Left kidney (tissue), 8 donors: ENCODE measurements at places on chromosomes 1 and 21. TPM values are rescaled to one million over a fixed set of nuclear protein-coding genes. Genes with fewer than 3 reads are reported as not detected.
A peak's percentile ranks its signal among the peaks of the same experiment; 100 is the strongest.

CCDC185 gene
- polyA plus RNA-seq: 0.08 TPM

DNA sequence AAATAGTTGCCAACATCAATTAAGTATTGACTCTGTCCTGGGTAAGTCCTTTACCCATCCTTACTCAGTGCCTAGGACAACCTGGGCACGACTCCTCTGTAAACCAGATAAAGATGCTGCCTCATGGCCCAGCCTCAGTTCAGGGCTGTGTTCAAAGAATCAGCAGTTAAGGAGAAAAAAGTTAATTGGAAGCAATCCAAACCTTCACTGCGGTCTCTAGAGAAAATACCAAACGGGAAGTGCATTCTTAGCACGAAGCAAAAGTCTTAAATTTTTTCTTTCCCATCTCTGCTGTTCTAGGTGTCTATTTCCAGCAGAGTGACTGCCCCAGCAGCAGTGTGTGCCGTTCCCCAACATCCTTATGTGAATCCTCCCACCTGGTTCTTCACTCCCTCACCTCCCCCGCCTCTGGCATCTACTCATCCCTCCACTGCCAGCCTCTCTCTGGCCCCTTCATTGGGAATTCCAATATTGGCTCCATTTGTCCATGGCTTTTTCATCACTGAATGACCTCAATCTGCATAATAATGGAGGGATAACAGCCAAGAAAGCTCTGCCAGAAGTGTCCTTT, 23.2 kb downstream of the KANK4 start:
- DNase-seq: no peak

DNA sequence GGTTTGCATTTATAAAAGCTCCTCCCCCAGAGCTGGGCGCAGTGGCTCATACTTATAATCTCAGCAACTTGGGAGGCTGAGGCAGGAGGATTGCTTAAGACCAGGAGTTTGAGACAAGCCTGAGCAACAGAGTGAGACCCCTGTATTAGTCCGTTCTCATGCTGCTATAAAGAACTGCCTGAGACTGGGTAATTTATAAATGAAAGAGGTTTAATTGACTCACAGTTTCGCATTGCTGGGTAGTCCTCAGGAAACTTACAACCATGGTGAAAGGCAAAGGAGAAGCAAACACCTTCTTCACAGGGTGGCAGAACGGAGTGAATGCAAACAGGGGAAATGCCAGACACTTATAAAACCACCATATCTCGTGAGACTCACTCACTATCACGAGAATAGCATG, 52.5 kb downstream of the ZNF684 start:
- DNase-seq: no peak

- no peak for DNase-seq
Measured at GRCh38 chr21:31078796-31079195, 40.5 kb upstream of the KRTAP19-8 start.

GRCh38 chr1:50704126-50704525, 255.9 kb downstream of the FAF1 start:
- peak; percentile 6 for DNase-seq

DNA sequence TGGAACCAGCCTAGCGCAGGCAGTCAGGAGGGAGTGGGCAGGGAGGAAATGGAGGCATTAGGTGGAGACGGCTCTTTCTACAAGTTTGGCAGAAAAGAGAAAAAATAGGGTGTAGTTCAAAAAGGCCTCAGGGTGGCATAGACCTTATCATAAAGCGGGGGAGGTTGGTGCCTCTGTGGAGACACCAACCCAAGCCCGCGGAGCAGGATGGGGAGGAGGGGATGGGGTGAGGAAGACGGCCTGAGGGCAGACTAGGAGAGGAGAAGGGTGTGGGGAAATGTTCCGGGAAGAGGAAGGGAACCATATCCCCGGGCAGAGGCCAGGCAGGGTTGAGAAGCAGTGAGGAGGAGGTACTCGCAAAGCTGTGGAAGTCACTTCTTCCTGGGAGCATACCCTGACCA, 17.4 kb upstream of the SHE start:
- no peak for DNase-seq

DNA sequence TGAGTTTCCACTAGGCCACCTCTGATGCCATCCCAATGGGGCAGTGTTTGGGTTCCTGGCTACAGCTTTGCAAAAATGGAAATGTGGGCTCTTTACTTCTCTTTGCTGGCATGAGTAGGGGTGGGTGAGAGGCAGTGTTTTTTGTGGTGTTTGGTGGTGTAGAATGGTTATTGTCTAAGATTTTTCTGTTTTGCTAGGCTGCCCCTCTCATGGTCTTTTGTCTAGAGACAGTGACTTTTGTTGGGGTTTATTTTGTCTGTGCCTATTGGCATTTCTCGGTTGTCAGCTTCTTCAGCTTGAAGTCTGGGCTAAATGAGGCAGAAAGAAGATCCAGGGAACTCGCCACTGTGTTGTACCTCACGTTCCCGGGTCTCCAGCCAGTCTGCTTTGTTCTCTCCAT, 112.1 kb downstream of the CENPF start:
- no peak for DNase-seq

GRCh38 chr1:111878649-111879048, 110.8 kb downstream of the KCND3 start:
- DNase-seq: no peak

MAP10 gene
- polyA plus RNA-seq: 6.8 TPM

DNA sequence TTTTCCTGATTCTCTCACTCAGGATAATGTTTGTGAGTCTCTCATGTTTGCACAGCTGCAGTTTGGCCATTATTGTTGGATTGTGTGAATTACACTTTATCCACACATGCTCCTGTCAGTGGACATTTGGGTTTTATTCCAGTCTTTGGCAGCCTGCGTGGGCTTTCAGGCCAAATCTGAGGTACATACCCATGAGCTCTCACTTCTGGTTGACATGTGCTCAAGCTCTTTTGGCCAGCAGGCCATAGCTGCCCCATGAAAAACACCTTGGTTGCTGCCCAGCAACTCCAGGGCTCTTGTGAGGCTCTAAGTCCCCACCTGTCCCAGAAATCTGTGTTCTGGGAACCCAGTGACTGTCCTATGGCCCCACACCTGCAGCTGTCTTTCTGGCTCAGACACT, 124.5 kb upstream of the GALNT2 start:
- DNase-seq: no peak

- no peak for DNase-seq
Measured at GRCh38 chr1:224762701-224763100, 146.6 kb downstream of the CNIH3 start.

DNA sequence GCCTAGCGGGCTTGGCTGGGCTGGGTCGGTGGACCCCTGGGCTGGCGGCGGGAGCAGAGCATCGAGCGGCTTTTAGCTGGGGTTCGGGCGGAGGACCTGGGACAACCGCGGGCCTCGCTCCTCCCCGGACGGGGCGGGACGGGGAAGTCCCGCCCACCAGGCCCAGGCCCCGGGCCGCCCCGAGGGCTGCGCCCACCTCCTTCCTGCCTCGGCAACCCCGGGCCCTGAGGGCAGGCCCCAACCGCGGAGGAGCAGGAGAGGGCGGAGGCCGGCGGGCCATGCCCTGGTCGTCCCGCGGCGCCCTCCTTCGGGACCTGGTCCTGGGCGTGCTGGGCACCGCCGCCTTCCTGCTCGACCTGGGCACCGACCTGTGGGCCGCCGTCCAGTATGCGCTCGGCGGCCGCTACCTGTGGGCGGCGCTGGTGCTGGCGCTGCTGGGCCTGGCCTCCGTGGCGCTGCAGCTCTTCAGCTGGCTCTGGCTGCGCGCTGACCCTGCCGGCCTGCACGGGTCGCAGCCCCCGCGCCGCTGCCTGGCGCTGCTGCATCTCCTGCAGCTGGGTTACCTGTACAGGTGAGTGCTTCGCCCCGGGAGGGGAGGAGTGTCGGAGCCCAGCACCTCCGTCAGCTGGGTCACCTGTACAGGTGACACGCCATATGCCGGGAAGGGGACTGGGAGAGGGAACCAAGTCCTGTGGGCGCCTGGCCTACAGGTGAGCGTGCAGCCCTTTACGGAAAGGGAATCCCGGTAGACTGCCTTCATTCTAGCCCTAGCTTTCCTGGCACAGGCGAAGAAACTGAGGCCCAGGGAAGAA, at the start of gene XKR8:
Gene XKR8 (plus strand): TSS at position 182 of the 812 bp plus-strand sequence. CDS start 97 bp downstream, at position 279.
- DNase-seq: peak; percentile 85

DNA sequence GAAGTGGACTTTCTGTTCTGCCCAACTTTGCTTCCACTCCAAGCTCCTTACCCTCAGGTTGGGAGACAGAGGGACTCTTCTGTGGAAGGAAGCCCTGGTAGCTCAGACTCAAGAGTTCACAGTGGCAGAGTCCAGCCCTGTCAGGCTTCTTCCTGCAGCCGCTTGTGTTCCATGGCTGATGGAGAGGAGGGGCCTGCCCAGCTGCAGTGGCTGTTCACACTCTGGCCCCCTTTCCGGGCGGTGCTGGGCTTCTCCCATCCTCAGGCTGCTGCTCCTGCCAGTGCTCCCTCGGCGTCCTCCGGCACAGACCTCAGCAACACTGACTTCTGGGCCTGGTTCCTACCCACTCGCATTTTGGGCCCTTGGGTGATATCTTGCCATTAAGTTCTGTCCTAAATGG, 4.0 kb downstream of the KRTAP10-1 start:
- DNase-seq: no peak

RCC2 gene
- 99.2 TPM for polyA plus RNA-seq

DNA sequence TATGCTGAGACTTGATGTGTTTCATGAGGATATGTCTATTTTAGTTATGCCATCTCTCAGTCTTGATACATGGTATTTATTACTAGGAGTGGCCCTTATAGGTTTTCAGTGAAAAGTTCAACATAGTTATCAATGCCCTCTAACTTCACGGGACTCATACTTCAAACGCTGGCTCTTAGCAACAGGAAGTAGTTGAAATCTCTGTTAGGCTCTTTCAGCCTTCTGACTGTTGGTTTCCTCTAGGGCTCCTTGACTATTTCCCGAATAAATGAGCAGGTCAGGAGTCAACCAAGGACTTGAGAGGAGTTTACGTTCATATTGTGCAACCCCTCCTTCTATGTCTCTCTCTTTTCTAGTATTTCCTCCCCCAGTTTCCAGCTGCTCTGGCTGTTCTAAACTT, 141.8 kb downstream of the RGS7 start:
- no peak for DNase-seq

CHODL gene
- 51.1 TPM for polyA plus RNA-seq

DNA sequence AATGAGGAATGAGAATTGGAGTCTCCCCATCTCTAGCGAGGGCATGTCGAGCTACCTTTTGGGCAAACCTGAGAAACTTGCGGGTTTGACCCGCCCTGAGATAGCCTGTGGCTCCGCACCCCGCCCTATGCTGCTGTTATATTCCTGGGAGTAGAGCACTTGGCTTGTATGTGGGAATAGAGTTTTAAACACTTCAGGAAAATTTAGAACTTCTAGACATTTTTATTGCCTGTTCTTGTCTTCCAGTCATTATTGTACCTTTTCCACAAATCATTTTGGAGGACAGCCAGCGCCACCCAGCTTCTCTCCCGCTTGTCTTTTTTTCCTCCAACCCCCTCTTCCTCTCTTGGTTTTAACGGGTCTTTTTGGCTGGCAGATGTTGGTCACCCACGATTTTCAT, 738 bp downstream of the GNPAT start:
- DNase-seq: no peak

GRCh38 chr1:109901141-109901523, 9.5 kb upstream of the CSF1 start:
- DNase-seq: no peak

DNA sequence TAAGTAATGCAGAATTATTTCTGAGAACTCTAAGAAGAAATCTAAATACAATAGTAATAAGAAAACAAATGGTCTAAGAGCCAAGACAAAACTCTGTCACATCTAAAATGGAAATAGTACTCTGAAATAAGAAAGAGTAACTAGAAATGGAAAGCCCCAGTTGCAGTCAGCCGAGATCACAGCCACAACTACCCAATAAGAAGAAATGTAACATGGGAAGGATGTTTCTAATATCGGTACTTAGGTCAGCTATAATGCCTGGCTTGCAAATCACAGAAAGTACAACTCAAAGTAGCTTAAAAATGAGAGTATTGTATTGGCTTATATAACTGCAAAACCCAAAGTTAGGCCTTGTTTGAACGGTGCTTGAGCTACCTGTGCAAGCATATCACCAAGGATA, 58.6 kb upstream of the USP25 start:
- DNase-seq: no peak

DNA sequence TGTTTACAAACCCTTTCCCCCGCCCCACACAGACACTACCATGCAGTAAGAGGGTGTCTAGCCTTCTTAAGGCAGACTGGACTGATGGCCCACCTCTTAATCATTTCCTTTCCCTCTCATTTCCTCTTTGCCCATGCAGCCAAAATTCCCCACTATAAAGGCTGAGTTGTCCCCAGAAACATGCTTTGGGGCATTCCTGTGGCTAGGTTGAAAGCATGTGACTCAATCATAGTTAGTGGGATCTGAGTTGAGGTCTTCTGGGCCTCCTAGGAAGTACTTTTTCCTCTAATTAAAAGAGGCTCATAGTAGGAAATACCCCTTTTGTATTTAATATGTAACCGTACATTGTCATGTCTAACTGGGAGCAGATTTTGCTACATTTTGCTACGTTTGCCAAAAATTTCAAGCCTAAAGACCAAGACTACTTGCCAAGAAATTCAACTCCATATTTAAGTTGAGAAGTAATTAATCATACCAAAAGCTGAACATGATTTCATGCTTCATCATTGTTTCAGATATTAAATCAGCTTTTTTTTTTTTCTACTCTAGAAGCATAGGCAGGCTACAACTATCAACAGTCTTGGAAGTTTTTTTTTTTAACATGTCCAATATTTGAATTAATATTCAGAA, 174.7 kb downstream of the ADGRL4 start:
- DNase-seq: no peak

GRCh38 chr1:158509471-158510156, 37.6 kb downstream of the OR10R2 start:
- DNase-seq: no peak

DNA sequence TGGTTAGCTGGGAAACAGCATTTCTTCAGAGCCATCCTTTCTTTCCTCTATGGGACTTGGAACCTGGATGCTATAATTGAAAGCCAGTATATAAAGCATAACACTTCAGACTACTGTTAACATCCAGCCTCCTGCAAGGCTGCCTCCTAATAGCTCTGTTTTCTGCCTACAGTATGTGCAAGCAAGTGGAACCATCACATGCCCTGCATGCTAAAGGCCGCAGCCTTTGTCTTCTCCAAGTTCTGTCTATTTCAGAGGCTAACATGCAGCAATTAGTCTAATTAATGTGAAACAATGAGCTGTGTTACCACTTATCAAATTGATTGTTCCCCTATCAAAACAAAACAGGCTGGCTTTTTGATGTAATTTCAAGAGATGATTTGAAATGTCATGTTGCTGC, 82.7 kb upstream of the ESRRG start:
- DNase-seq: no peak
